Activated CD4-positive, CD25-positive, alpha-beta regulatory T cell treated with anti-CD3 and anti-CD28 coated beads, Interleukin-2, amount 50 U/mL, for 24 hours (primary cell): ENCODE measurements at places on chromosomes 2 and 18.

DNA sequence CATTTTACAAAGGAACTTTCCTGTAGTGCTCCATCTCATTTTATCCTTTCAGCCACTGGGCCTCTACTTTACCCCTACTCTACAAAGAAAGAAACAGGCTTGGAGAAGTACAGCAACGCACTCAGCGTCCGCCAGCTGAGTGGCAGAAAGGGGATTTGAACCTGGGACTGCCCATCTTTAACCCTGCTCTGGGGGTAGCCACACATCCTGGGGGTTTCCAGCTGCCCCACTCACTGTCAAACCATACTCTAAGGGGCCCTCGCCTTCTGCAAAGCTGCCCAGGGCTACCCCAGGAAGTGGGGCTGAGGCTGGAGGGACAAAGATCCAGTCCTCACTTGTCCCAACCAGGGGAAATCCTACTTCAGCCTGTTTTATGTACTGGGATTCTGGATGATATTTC is 17.9 kb downstream of the HS1BP3 start:
- ATAC-seq, result no peak

DNA sequence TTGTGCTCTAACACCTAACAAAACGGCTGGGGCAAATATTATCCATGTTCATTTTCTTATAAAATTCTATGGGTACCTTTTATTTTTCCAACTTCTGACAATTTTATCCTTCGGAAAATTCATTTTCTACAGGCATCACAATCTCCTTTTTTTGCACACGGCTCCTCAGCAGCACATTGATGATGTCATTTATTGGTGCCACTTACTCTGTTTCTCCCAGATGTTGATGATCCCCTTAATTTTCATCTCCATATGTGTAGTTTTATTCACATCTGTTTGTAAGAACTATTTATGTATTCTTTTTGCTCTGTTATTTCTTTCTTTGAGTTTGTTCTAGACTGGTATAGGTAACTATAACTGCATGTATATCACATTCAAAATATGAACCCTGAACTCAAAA is 1660.8 kb upstream of the DDX18 start:
- ATAC-seq, result no peak

GRCh38 chr2:233433029-233433428 is 78.7 kb downstream of the DGKD start:
- ATAC-seq, result no peak

GRCh38 chr2:240819858-240820606 is at the start of gene KIF1A:
Gene KIF1A, minus strand, starts transcription at chr2:240820219. Its CDS starts 22,467 bp downstream, at chr2:240797752.
- no peak for ATAC-seq

GRCh38 chr2:125935559-125935958 is 720.4 kb upstream of the GYPC start:
- no peak for ATAC-seq

GRCh38 chr2:10400568-10400977 is 47.6 kb downstream of the ODC1 start:
- ATAC-seq, result peak; percentile 86

GRCh38 chr2:211516537-211516936 is 960.1 kb downstream of the CPS1 start:
- ATAC-seq, result no peak

DNA sequence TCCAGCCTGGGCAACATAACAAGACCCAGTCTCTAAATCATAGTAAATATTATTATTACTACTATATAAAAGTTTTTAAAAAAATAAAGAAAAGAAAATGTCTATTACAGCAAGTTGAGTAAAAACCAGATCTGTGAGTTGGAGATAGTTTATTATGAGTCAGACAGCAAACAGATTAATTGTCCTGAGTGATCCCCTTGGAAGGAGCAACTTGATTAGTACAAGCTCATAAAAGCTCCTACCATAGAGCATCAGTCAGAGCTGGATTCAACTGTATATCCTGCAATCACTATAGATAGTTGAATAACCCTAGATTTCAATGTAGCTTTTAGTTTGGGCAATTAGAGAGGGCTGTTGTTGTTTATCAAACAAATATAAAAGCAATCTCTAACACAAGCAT is 84.1 kb downstream of the TRABD2A start:
- no peak for ATAC-seq

DNA sequence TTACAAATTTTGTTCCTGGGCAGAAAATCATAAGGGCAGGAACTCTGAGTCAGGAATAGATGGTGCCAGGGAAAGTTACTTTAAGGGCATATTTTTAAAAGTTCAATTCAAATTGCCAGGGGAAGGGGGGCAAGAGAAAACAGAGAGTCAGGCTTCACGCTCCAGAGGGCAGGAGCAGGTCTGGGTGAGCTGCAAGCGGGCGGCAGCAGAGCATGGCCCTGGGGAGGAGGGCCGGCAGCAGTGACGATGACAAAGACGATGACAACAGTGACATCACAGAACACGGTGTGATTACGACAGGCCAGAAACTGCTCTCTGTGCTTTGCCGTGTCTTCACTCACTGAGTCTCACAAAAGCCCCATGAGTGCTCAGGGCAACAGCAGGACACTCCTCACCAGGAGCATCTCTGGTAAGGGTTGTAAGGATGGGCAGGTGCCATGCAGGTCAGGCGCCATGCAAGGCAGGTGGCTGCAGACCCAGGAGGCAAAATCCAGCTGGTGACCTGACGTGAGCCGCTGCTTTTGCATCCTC is 23.3 kb downstream of the CHST10 start:
- ATAC-seq, result peak; percentile 37

- no peak for ATAC-seq
Observed at GRCh38 chr2:196066291-196067087, 2.1 kb downstream of the DNAH7 start.

- no peak for ATAC-seq
Observed at GRCh38 chr2:206480161-206480560, 36.8 kb downstream of the ADAM23 start.

DNA sequence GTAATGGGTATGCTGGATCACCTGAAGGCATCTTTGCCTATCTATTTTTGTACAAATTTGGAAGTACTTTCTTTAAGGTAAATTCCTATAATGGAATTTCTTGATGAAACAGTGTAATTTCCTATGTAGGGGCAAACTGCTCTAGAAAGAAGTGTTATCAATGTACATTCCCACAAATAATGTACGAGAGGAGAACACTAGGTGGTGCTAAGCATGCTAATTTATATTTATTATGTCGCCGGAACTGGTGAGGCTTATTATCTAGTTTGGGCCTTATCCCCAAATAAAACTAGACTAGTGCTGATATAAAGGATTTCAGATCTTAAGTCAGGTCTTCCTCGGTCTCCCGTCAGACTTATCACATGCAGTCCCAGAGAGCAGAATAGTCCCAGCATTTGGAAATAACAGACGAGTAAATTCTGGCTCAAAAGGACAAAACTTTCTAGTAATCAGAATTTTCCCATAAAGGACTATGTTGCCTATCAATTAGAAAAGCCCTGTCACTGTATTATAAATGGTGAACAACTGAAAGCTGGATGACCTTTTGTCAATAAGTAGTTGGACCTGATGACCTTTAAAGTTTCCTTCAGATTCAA is 86.9 kb upstream of the RBBP8 start:
- no peak for ATAC-seq

GRCh38 chr2:54092940-54093339 is 22.5 kb upstream of the ACYP2 start:
- peak; percentile 61 for ATAC-seq

- no peak for ATAC-seq
Observed at GRCh38 chr2:60066096-60066839, 487.2 kb downstream of the BCL11A start.

DNA sequence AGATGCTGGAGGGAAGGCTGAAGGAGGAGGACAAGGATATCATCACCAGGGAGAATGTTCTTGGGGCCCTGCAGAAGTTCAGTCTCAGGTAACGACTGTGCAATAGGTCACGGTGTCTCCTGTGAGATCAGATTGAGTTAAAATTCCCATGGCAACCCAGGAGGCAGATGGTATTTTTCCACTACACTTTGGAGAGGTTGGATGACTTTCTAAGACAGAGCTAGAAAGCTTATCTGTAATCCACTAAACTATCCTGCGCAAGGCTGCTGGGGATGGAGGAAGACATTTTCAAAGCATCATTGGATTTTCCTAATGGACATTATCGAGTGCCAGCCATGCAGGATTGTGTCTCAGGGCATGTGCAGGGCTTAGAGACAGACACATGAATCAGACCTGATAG is 74.6 kb downstream of the ARMC9 start:
- no peak for ATAC-seq

DNA sequence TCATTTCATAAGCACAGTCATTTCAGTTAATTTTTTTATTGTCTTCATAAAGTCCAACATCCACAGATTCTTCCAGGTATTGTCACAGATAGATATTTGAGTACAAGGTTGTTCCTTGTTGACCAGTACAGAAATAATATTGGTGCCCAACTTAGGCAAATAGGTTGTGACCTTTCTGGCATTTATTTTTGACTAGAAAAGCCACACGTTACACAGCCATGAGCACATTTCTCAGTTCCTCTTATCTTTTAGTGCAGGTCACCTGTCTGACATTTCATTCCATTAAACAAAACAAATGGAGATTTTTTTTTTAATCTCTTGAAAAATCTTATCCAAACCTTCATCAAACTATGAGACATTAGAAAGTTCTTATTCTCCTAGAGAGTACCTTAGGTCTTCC is 428.8 kb downstream of the ZNF521 start:
- no peak for ATAC-seq

- no peak for ATAC-seq
Observed at GRCh38 chr2:184419744-184420143, 178.6 kb upstream of the ZNF804A start.

DNA sequence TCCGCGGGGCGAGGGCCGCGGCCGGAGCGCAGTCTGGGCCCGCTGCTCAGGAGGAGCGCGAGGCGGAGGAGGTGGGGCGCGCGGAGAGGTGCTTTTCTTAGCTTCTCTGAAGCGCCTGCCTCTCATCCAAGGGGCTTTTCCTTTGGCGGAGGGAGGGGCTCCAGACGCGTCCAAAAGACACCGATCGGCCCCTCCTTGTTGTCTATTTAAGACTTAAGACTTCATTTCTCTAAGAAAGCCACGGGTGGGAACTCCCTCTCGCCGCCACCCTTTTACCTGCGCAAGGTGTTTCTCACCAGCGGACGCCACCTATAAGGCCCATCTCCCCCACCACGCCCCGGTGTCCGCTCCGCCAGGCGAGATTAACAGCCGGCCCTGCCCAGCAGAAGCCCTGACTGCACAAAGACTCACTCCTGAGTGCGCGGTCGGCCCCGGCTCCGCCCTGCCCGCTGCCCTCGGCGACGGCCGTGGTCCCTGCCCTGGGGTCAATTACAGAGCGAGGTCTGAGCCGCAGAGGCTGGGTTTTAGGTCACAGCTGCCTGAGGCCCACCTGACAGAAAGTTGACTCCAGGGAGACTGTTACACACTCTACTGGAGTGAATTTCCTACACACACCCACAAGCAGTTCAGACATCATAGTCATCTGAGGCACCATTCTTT is at the start of gene DSC2:
Gene DSC2, minus strand, starts transcription at position 397 of the 660 bp plus-strand sequence. CDS start 450 bp downstream, outside the sequence.
- ATAC-seq, result no peak

DNA sequence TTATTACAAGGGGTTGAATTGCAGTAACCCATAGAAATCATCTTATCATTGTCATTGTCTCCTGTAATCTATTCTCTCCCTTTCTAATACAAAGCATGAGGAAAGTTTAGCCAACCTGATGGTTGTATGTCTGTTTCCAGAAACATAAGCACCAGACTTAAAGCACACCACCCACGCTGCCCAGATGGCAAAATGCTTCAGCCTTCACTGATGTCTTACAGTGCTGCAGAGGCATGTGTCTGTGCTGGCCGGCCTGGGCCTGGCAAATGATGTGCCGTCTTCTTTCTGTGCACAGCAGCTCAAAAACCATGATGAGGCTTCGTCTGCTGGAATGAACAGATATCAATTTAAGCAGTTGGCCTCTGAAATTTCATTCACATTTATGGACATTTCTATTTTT is 443.0 kb upstream of the RGPD4 start:
- no peak for ATAC-seq

DNA sequence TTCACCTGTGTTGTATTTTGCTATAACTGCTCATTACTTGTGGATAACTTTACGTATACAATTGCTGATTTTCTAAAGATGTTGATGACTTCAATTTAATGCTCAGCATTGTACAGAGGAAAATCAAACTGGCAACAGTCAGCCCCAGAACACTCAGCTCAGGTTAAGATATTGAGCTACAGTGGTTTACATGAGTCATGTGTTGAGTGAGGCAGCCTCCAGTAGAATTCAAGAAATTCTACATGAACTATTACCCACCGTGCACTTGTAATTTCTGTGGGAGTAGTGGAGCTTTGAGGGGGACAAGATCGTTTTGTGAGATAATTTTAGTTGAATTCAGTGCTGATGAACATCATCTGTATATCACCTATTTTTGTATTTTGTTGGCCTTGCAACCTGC is 292.3 kb downstream of the ALPK2 start:
- ATAC-seq, result no peak

DNA sequence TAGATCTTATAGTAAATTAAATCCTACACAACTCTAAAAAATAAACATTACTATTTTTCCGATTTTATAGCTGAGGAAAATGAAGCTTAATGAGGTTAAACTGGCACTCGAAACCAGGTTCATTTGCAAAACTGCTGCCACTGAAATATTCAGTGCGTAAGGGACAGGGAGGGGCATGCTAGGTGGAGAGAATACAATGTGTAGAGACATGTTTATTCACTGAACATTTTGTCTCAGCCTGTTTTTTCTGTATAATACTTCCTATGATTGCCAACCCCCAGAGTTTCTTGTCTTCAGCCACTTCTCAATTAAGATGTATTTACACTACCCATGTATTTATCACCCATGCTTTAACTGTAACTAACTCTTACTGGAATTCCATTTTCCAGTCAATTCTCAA is 31.6 kb upstream of the ZNF804A start:
- no peak for ATAC-seq

- ATAC-seq, result no peak
Observed at GRCh38 chr18:25830787-25831186, 259.6 kb downstream of the SS18 start.

GRCh38 chr2:230885463-230886130 is 20.9 kb downstream of the ITM2C start:
- no peak for ATAC-seq
